ENCODE measurements at places on chromosomes 4 and X.

- DNase-seq = no peak
Measured at GRCh38 chr4:69860052-69860451, at the start of gene SULT1E1. Gene SULT1E1, minus strand, starts transcription at chr4:69860145. Its CDS starts 2,501 bp downstream, at chr4:69857644.

- DNase-seq = no peak
Measured at GRCh38 chr4:120672558-120673147, 249.9 kb downstream of the PRDM5 start.

DNA sequence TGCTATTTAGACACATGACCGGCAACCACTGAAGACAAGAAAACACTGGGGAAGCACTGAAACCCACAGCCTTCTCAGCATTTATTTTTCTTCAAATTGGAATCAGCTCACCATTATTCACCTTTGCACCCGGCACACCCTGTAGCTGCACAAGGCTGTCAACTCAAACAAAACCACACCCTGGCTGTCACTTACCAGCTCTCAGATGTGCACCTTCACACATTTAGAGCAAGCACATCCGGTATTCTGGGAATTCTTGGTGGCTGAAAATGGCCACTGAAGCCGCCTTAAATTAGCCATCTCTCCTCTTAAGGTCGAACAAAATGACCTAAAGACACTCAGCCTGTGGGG is 5.9 kb downstream of the ZFYVE28 start:
- no peak for DNase-seq

GRCh38 chrX:123854329-123854728 is 5.5 kb upstream of the XIAP start:
- DNase-seq = no peak

- no peak for DNase-seq
Measured at GRCh38 chrX:69282893-69283690, 117.8 kb upstream of the PJA1 start.

DNA sequence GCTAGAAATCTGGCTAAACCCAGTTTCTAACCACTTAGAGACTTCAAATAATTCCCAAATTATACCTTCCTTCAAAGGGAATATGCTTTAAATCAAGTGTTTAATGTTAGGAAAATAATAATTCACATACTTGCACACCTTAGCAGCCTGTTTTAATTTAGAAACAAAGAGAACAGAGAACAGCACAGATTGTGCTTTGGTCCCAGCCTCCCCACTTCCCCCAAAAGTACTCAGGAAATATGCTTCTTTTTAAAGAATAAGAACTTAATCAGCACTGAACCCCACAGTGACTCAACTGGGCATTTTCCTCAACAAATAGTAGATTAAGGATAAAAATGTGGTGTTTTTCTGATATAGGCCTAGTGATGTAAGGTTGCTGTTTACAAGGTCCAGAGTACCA is 295.8 kb downstream of the GBA3 start:
- no peak for DNase-seq

DNA sequence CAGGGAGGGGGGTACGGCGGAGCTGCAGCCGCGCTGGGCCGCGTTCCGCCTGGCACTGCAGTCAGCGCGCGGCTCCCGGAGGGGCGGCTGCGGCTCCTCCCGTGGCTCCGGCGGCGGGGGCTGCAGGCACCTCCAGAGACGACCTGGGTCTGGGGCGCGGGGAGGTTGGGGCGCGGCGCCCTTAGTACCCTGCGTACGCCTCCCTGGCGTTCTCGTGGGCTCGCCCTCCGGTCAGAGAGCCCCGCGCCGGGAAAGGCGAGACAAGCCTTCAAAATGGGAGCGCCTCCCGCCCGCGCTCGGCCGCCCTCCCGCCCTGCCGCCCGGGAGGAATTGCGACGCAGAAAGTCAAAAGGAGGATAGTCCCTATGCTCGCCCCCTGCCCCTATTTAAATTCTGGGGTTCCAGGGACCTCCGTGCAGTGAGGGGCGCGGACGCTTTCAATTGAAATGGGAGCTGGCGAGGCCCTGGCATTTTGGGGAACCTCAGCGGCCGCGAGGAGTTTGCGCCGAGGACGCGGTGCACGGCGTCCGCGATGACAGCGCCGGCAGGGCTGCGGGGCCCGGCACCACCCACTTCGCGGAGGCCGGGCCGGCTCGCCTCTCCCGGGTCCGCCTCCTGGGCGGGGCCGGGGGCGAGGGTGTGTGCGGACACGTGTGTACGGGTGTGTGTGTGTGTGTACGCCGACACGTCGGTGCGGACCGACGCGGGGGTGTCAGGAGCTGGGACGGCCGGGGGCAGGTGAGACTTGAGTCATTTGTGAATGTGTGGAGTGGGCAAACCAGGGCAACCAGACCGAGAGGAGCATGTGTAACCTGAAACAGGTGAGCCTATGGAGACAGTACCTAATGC is 544 bp downstream of the HERC3 start:
- DNase-seq = peak; percentile 30

DNA sequence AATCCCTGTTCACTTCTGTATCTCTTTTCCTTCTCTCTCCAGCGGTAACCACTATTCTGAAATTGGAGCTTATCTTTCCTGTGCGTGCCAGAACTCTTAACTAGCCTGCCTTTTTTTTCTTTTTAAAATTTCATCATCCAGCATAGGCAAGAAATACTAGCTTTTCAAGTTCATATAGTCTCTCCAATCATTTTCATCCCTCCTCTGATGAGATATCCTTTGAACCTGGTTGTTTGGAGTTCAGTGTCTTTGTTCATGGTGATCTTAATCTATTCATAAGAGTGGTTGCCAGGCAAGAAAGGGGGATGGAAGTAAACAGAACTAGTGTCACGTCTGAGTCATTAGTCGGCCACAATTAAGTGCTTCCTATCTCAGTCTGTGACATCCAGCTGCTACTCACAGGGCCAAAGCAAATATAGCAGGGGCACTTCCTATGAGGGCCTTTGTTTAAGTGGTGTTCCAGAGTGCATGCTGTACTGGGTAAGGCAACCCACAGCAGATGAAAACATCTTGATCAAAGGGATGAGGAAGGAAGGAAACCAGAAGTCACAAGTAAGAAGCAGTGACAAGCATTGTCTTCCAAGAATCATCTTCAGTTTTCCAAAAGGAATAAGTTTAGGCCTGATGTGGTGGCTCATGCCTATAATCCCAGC is 56.4 kb upstream of the XIAP start:
- no peak for DNase-seq

DNA sequence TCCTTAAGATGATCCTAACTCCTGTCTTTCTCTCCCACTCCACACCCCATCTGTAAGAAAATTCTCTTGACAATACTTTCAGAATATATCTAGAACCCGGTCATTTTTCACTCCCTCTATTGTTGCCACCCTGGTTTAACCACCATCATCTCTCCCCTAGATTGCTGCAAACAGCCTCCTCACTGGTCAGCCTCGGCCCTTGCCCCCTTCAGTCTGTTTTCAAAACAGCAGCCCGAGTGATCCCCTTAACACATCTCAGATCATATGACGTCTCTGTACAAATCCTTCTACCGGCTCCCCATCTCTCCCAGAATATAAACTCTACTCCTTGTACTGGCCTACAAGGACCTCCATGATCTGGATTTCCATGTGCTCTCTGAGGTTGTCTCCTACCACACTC is 35.2 kb upstream of the F9 start:
- no peak for DNase-seq

GRCh38 chr4:8198206-8198905 is 734 bp upstream of the SH3TC1 start:
- no peak for DNase-seq

DNA sequence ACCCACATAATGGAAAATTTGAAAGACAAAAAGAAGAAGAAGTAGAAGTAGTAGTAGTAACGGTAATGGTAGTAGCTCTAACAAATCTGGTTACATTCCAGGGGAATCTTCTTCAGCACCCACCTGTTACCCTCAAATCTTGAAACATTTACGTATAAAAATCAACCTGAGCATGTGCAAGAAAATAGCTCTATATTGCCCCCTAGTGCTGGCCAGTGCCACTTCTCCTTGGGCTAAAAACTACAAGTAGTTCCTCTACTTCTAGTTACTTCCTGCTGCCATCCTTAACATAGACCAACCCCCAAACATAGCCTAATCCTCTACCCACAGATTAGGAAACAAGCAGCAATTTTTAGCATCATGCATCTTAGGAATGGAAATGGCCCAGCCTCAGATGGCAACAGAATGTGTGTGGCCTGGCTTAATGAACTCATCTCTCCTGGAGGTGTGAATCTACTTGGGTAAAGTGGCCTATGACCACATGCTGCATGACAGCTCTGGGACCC is 3.1 kb downstream of the PDGFC start:
- peak; percentile 78 for DNase-seq

DNA sequence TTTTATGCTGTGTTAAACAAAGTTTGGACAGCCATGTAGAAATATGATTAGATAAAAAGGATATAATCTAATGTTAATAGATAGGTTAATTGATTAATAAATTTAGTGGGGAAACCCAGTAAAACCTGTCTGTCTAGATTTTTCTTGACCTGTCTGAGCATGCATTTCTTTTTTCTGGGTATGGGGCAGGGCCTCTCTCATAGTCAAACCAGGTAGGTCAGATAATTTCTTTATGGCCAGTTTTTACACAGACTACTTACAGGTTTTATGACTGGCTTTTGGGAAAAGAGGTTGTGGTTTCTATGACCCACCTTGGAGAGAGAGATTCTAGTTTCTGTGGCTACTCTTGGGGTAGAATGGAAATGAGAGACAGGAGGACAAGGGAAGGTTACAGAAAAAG is 135.6 kb upstream of the EPHA5 start:
- DNase-seq = no peak

DNA sequence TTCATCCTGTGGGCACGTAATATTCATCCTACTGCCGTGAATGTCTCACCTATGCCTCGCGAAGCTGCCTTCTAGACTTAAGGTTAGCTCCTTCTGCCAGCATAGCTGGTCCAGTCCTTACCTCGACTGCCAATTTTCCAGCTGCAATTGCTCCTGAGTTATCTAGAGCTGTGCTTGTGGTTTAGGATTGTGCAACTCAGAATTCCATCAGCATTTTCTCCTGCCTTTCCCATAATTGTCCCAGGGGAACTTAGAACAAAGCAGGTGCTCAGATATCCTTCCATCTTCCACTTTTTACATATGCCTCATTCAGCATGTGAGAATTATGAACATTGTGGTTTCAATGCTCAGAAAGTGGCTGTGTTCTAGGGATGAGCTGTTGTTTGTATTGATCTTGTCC is 131.4 kb upstream of the ADGRL3 start:
- no peak for DNase-seq

- no peak for DNase-seq
Measured at GRCh38 chr4:48756689-48757220, 23.3 kb downstream of the FRYL start.

GRCh38 chrX:45715748-45716147 is 515.1 kb upstream of the DIPK2B start:
- DNase-seq = no peak

DNA sequence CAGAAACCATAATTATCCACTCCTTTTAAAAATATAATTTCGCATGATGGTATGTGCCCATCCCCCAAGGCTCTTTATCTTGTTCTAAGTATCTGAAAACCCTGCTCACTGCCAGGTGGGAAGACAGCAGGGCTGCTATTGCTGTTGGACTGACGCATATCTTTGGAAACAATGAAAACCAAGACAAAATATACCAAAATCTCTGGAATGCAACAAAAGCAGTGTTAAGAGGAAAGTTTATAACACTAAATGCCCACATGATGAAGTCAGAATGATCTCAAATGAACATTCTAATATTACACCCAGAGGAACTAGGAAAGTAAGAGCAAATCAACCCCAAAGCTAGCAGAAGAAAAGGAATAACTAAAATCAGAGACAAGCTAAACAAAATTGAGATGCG is 162.0 kb downstream of the FAM47B start:
- no peak for DNase-seq

DNA sequence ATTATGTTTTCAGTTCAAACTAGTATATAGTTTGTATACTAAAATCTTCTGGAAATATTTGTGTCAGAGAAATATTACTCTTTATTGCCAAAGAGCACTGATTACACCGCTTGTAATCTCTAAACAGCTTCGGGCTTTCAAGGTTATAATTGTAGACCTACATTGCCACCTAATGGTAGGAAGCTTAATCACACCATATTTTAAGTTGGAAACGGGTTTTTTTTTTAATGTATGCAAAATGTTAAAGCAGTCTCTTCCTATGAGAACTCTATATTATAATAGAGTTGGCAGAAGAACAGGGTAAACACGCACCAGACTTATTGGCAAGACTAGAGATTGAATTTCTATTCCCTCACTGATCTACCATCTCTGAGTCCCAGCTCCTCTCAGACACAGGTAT is 19.5 kb upstream of the NFXL1 start:
- DNase-seq = peak; percentile 36

DNA sequence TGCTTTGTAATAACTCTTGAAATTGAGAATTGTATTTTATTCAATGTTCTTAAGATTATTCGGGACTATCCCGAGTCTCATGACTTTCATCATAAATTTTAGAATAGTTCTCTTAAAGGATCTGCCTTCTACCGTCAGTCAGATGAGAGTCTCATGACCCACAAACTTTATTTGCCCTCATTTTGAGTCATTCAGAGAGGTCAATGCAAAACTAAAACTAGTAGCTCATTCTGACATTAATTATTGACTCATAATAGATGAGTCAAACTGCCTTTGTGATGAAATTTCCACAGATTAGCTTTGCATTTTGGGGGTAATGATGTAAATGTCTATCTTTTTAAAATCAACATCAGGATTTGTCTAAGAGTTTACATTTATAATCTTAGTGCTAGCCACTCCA is 1527.3 kb downstream of the TECRL start:
- DNase-seq = no peak

DNA sequence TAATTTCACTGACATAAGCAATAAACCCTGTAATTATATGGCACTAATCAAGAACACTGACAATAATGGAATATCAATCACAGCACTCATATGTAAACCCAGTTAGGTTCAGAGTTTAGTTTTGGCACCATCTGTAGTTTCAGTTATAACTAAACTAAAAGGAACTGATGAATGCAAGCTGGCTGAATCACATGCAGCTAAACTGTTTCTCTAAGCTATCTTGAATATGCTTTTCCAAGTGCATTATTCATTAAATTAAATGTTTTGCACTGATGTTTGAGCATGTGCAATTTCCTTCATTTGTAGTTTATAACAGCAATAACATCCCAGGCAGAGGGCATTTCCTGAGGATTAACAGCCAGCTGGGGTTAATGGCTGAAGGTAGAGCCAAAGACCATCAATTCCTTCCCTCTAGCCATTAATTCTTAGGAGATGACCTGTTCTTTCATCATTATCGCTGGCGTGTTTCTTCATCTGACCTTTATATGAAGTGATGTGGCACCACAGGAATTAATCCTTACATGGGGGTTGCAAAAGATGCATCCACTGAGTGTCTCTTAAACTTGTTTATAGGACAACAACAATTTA is 562.8 kb upstream of the IGFBP7 start:
- no peak for DNase-seq

- no peak for DNase-seq
Measured at GRCh38 chrX:40095583-40096394, 2.0 kb downstream of the BCOR start.

Measured in SW 1271 (cell line).